NCI-H2107 (cell line): ENCODE measurements at places on chromosomes 3 and 15.

DNA sequence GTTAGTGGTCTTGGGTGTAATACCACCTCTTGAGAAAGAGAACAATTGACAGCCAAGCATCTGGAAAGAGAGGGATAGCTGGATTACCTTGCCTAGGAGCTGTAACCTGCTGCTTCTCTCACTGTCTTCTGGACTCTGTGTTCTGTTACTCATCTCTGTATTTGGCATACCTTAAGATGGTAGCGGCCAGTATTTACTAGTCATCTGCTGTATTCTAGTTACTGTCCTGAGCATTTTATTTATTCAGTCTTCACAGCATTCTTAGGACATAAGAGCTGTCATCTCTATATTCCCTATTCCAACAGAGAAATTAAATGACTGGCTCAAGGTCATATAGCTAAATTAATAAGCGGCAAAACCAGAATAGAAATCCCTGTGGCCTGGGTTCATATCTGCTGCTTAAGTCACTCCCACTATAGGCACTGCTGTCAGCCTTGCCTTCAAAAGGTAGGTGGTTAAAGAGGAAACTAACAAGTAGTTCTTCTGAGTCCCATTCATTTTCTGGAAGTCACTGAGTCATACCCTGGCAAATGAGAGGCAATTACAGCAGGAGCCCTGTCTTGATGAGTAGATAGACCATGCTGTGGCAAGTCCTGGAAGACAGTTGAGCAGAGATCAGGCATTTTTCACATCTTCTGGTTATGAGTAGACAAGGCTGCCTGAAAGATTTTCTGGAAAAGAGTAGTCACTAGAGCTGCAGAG lies 68.2 kb downstream of the RAB7A start:
- DNase-seq: no peak

DNA sequence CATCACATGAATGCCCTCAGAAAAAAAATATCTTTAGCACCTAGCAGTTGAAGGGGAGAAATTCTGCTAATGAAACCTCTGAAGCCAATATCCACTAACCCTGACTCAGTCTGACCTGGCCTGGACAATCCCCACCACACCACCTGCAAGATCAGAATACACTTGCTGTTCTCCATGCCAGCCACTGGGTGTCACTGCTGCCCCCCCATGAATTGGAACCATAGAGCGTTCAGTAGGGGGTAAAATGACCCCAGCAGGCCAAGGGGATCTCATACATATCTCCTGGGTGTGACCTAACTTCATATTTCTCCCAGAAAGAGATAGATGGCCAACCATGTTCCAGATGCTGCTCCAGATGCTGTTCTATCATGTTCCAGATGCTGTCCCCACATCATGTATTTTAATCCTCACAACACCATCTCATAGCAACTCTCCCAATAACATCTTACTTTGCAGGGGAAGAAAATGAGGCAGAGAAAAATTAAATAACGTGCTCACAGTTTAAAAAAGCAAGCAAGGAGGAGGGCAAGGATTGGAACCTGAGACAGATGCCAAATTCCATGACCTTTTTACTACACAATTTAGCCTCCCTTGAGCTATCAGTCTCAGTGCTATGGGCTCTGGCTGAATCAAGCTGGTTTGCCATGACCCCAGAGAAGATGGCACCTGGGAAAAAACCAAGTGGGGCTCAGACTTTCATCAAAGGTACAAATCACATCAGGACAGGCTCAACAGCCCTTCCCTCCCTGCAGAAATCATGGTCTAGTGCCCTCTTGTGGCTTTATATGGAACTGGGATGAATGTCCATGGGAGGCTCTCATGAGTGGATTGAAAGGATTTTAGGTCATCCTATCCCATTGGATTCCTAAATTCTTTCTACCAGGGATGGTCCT lies 12.4 kb downstream of the NTRK3 start:
- DNase-seq: no peak

GRCh38 chr15:63895194-63895593 lies 61.4 kb upstream of the HERC1 start:
- DNase-seq: no peak

- no peak for DNase-seq
These were observed 27.8 kb downstream of the KLHL6 start for GRCh38 chr3:183527428-183528379.

- no peak for DNase-seq
These were observed 77.1 kb downstream of the TRIM42 start for GRCh38 chr3:140754936-140755335.

DNA sequence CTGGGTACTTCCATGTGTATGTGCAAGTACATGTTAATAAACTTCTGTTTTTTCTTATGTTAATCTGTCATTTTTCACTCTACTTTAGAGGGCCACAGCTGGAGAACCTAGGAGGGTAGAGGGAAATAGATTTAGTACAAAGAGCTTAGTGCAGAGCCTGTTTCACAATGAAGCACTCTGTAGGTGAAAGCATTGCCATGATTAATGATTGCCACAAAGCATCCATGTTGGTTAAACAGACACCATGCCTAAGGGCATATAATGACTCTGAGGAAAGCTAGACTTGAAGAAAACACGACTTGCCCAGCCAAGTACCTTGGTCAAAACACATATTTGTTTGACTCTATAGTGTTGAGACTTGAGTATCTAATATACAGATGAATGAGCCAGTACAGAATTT lies 338.4 kb downstream of the FHIT start:
- no peak for DNase-seq

DNA sequence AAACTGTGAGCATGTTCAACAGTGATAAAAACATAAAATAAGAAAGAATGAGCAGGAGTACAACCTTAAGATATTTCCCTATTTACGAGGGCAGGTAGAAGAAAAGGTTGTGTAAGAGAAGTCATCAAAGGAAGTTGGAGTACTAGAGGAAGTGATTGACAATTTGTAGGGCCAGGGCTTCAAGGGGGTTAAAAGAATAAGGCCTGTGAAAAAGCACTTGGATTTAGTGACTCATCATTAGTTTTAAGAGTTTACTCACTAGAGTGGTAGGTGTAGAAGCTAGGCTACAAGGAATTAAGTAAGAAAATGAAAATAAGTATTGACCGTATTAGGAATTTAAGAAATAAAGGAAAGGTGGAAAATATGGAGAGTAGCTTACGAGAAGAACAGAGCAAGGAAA lies 23.6 kb downstream of the KCNMB3 start:
- no peak for DNase-seq

GRCh38 chr3:2643606-2644005 lies 466.6 kb downstream of the IL5RA start:
- DNase-seq: no peak

- DNase-seq: no peak
These were observed 53.7 kb upstream of the TRAK1 start for GRCh38 chr3:42037318-42037945.

GRCh38 chr3:84023842-84024241 lies 934.9 kb upstream of the CADM2 start:
- DNase-seq: no peak

DNA sequence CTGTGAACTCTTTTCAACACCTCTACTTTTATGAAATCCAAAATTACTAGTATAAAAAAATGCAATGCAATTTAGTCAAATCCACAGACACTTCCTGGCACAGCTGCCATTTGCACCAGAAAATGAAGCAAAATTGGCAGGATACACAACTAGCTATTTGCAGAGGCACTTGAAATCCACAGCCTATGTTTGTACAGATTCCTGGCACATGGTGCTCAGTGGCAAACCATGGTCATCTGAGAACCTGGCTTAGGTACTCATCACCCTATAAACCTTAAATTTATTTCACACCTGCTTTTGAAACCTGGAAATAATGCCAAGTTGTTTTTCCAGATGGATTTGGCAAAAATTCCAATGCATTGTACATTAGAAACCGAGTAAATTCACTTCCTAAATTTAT lies 20.2 kb upstream of the PPM1L start:
- peak; percentile 48 for DNase-seq

DNA sequence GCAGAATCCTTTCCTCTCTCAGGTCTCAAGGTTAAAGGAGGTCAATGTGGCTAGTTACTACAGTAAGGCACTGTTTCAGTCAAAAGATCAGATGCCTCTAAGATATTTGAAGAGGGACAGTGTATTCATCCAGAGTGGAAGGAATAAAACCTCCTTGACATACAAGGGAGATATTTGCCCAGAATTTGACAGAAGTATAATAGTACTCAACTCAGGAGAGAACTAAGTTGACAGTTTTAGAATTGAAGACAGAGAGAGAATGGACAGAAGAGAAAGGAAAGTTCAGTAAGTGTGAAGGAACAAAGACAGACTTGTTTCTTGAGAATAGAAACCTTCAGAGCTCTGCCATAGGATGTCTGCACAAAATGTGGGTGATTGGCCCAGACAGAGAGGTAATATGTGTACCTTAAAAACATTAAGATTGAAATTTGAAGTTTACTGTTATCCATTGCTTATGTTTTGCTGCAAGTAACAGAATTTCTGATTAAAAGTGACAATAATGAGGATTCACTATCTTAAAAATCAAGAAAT lies 507.1 kb downstream of the IGSF11 start:
- DNase-seq: no peak

- DNase-seq: no peak
These were observed 45.9 kb downstream of the SUMF1 start for GRCh38 chr3:4421121-4421520.

DNA sequence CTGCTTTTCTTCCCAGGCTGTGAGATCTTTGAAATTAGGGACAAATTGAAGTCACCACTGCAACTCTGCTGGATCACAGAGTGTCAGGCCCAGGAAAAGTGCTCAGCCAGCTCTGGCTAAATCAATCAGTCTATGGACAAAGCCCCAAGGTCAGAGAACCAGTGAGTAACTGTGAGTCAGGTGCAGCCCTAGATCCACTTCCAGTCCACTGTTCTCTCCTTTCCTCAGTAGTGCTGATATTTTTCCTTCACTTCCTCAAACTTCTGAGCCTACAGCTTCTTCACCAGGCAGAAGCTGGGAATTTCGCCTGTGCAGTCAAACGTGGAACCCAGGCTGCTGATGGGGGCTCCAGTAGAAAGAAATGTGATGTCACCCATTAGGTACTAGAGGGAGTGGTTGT lies 75.1 kb upstream of the TRIM42 start:
- no peak for DNase-seq

- no peak for DNase-seq
These were observed 86.0 kb downstream of the HCN4 start for GRCh38 chr15:73282567-73283365.

DNA sequence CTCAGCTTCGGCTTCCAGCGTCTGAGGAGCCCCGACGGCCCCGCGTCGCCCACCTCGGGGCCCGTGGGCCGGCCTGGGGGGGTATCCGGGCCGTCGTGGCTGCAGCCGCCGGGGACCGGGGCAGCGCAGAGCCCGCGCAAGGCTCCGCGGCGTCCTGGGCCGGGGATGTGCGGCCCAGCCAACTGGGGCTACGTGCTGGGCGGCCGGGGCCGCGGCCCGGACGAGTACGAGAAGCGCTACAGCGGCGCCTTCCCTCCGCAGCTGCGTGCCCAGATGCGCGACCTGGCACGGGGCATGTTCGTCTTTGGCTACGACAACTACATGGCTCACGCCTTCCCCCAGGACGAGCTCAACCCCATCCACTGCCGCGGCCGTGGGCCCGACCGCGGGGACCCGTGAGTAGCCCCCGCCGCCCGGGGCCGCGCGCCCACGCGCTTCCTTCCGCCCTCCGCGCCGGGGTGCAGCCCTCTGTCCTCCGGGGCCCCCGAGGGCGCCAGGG lies 462 bp downstream of the EDEM1 start:
- no peak for DNase-seq

DNA sequence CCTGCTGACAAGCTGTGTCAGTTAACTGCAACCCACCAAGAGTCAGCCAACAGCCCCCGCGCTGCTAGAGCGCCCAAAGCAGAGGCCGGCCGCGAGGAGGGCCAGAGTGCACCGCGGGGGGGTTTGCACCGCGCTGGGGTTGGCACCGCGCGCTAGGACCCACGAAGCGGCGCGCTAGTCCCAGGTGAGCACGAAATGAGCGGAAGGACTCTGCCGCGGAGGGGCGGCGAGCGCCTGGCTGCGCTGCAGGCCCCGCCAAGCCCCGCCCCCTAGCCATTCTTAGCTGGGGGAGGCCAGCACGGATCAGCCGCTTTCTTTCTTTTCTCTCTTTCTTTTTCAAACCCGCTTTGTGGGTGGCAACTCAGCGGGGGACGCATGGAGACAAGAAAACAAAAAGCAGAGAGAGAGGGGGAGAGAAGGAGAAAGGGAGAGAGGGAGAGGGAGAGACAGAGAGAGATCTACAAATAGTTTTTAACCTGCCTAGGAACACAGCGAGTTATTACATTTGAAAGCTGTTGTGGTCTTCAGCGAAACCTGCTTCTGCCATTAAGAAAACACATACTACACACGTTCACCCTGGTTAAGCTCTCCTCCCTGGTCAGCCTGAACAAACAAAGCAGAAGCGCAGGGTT lies 6.9 kb upstream of the FOXB1 start:
- peak; percentile 64 for DNase-seq

- DNase-seq: no peak
These were observed 99.9 kb downstream of the LINGO1 start for GRCh38 chr15:77532846-77533245.

DNA sequence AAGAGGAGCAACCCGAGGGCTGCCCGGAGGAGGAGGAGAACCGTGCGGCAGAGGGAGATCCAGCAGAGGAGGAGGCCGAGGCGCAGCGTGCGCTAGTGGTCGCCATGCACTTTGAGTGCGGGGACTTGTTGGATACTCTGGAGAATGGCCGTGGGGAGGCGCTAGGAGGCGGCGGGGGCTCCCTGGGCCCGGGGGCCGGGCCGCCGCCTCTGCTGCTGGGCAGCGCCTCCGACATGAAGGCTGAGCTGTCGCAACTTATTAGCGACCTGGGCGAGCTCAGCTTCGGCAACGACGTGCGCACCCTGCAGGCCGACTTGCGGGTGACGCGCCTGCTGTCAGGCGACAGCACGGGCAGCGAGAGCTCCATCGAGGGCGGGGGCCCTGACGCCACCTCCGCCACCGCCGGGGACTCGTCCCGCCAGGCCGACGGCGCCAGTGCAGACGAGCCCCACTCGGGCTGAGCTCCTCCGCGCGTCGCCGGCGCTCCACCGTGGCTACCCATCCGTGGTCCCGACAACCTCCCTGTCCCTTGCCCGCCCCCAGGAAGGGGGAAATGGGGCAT lies 2.0 kb downstream of the FAM43A start:
- peak; percentile 79 for DNase-seq

GRCh38 chr3:16536996-16537395 lies 23.5 kb upstream of the RFTN1 start:
- DNase-seq: no peak

- no peak for DNase-seq
These were observed 15.0 kb downstream of the GCSAM start for GRCh38 chr3:112117841-112118571.

DNA sequence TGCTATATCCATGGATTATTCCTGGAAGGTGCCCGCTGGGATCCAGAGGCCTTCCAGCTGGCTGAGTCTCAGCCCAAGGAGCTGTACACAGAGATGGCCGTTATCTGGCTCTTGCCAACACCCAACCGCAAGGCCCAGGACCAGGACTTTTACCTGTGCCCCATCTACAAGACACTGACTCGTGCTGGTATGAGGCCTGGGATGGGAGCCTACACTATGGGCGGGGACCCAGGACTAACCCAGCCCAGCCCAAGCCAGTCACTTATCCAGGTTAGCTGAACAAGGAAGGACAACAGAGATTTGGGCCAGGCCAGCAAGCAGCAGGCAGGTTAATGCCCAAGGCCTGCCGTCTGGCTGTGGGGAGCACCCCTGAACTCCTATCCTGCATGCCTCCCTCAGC lies 45.3 kb downstream of the SEMA3G start:
- no peak for DNase-seq
